Left ventricle myocardium inferior (tissue), 1 donor: ENCODE measurements at places on chromosomes 3 and 15. TPM values are rescaled to one million over a fixed set of nuclear protein-coding genes. Genes with fewer than 3 reads are reported as not detected.

MYH15 gene
- 0.22 TPM for total RNA-seq

AHSG gene
- total RNA-seq, result not detected

ACTC1 gene
- total RNA-seq, result 13,225 TPM

GRCh38 chr15:75732809-75733451 is 20.3 kb upstream of the CSPG4 start:
- peak; percentile 71 for DNase-seq

- DNase-seq, result no peak
Observed at GRCh38 chr15:39685999-39686613, 96.5 kb downstream of the FSIP1 start.

DNA sequence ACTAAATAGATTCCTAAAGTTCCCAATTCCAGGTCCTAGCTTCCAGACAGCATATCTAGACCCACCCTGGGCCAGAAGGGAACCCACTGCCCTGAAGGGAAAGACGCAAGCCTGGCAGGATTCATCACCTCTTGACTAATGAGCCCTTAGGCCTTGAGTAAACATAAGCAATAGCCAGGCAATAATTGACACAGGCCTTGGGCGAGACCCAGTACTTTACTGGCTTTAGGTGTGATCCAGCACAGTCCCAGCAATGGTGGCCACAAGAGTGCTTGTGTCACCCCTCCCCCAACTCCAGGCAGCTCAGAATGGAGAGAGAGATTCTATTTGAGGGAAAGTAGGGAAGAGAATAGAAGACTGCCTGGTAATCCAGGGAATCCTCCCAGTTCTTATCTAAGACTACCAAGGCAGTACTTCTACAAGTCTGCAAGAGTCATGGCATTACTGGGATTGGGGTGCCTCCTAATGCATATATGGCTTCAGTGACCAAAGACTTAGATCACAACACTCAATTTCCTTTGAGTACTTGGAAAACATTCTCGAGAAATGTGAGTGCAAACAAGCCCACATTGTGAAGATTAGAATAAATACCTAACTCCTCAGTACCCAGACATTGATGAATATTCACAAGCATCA is 30.4 kb upstream of the WWTR1 start:
- DNase-seq, result no peak
